ENCODE measurements at places on chromosomes 1 and 21.

GRCh38 chr1:84478876-84479868 lies at the start of gene RPF1:
Gene RPF1 (plus strand): TSS chr1:84479266. CDS start chr1:84479282, 16 bp downstream.
- DNase-seq: peak; percentile 61

- DNase-seq: no peak
Observed at GRCh38 chr1:59015708-59016107, 231.9 kb upstream of the JUN start.

- no peak for DNase-seq
Observed at GRCh38 chr21:16455526-16455925, 725.7 kb downstream of the USP25 start.

- no peak for DNase-seq
Observed at GRCh38 chr1:209458921-209459320, 124.6 kb upstream of the CAMK1G start.

DNA sequence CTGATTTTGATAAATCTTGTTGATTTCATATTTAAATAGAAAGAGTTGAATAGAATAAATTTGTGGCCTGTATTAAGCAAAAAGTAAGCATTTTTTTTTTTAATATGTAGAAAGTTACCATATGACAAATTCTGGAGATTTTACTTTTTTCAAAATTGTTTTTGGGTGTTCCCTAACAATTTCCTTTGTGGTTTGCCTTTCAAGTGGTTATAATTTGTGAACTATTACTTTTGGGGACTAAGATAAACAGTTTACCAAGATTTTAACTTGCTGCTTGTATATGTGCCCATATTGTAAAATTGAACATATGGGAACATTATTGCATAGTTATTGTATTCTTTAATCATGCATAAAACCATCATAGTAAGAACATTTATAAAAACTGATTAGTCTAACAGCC lies 34.6 kb downstream of the SLC30A7 start:
- DNase-seq: no peak

GRCh38 chr1:14666373-14666772 lies 67.9 kb downstream of the KAZN start:
- DNase-seq: no peak

- no peak for DNase-seq
Observed at GRCh38 chr1:234083460-234083859, 179.0 kb downstream of the SLC35F3 start.

- DNase-seq: no peak
Observed at GRCh38 chr1:44024031-44024902, 7.0 kb downstream of the SLC6A9 start.

DNA sequence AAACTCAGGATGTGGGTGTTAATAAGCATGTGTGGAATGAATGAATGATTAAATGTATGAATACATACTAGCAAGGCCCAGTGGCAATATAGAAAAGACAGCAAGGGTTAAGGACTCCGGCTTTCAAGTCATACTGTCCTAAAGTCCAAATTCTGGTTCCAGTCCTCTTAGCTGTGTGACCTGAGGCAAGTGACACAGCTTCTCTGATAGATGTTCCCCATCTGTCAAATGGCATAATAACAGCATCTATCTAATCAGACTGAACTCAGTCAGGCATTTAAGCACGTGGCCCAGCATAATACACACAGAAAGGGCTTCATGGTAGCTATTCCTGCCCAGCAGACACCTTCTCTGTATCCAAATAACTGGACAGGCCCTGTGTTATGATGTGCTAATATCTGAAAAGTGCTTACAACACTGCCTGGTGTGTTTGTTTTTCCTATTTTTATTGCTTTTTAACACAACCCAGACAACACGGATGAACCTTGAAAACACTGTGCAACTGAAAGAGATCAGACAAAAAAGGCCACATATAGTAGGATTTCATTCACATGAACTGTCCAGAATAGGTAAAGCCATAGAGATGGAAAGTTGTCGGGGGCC lies 12.4 kb downstream of the ASAP3 start:
- no peak for DNase-seq

- DNase-seq: no peak
Observed at GRCh38 chr1:99533909-99534637, 111.8 kb upstream of the PALMD start.

- peak; percentile 63 for DNase-seq
Observed at GRCh38 chr21:37220433-37220980, 46.6 kb downstream of the VPS26C start.

GRCh38 chr1:10181154-10181553 lies 29.2 kb upstream of the KIF1B start:
- no peak for DNase-seq
